ENCODE measurements at places on chromosomes 2 and 18. TPM values are rescaled to one million over a fixed set of nuclear protein-coding genes. Genes with fewer than 3 reads are reported as not detected.

RNF152 gene
- 2.1 TPM for total RNA-seq

ATG4B gene
- 94.5 TPM for total RNA-seq

ZDBF2 gene
- total RNA-seq, result 6.5 TPM

ELOA2 gene
- not detected for total RNA-seq

MEIS1 gene
- 7.4 TPM for total RNA-seq

SPC25 gene
- total RNA-seq, result 32.6 TPM

SPEG gene
- total RNA-seq, result 18.6 TPM

GRCh38 chr2:150162241-150162942 is 325.1 kb downstream of the RND3 start:
- H3K4me1 ChIP-seq, result no peaks in the 10 kb centered on the region
- no peaks in the 10 kb centered on the region for H3K27me3 ChIP-seq
- H3K4me3 ChIP-seq, result no peak overlapping the region

DNA sequence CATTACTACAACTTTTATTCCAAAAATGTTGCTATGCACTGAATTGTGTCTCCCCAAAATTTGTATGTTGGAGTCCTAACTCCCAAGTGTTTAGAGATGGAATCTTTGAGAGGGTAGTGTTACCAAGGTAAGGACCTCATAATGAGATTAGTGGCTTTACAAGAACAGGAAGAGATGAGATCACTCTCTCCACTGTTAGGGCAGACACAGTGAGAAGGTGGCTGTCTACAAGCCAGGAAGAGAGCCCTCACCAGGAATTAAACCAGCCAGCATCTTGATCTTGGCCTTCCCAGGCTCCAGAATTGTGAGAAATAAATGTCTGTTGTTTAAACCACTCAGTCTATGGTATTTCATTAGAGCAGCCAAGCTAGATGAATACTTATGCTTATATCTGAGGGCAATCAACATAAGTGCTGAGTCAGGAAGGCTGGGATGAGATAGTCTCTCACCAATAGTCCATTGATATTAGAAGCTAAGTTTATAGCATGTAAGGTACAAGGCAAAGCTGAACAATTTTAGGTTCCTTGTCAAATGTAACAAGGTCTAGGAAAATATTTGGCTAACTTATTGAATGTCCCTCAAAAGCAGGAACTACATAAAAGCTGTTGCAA is 317.6 kb upstream of the REG3G start:
- H3K27me3 ChIP-seq, result no peaks in the 10 kb centered on the region
- H3K36me3 ChIP-seq, result no peaks in the 10 kb centered on the region
- no peak for DNase-seq

DNA sequence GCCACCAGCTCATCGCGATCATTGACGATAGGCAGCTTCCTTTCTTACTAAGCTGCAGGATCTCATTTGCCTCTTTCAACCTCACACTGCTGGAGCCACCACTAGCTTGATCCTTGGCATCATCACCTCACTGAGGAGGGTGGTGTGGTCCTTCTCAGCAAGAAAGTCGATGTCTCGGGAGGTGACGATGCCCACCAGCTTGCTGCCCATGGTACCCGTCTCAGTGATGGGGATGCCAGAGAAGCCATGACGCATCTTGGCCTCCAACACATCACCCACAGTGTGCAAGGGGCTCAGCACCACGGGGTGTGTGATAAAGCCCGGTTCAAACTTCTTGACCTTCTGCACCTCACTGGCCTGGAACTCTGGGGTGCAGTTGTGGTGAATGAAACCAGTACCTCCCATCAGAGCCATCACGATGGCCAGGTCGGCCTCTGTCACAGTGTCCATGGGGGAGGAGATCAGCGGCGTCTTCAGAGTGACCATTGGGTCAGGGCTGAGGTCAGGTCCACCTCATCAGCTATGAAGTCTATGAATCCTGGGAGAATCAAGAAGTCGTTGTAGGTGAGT is 22.5 kb downstream of the CFLAR start:
- H3K27me3 ChIP-seq, result no peaks in the 10 kb centered on the region
- H3K4me1 ChIP-seq, result no peaks in the 10 kb centered on the region
- no peak overlapping the region for H3K4me3 ChIP-seq
- no peak overlapping the region for H3K27ac ChIP-seq
- no peak for DNase-seq

- no peak overlapping the region for H3K4me3 ChIP-seq
- peaks cover 11% of the 10 kb centered on the region for H3K4me1 ChIP-seq
- H3K27me3 ChIP-seq, result no peaks in the 10 kb centered on the region
- H3K27ac ChIP-seq, result no peak overlapping the region
- DNase-seq, result no peak
- no peaks in the 10 kb centered on the region for H3K36me3 ChIP-seq
These were observed 2.4 kb upstream of the COX7A2L start for GRCh38 chr2:42363413-42363812.

- H3K4me1 ChIP-seq, result no peaks in the 10 kb centered on the region
- no peak for DNase-seq
- no peak overlapping the region for H3K27ac ChIP-seq
- no peaks in the 10 kb centered on the region for H3K36me3 ChIP-seq
These were observed 89.7 kb downstream of the AFF3 start for GRCh38 chr2:100052650-100053049.

GRCh38 chr2:117944816-117945215 is 69.1 kb downstream of the CCDC93 start:
- H3K36me3 ChIP-seq, result peaks cover 4% of the 10 kb centered on the region
- H3K27ac ChIP-seq, result no peak overlapping the region
- no peak overlapping the region for H3K4me3 ChIP-seq
- H3K4me1 ChIP-seq, result no peaks in the 10 kb centered on the region
- no peak for DNase-seq

- H3K27ac ChIP-seq, result no peak overlapping the region
- H3K4me1 ChIP-seq, result no peaks in the 10 kb centered on the region
- no peak overlapping the region for H3K4me3 ChIP-seq
- no peaks in the 10 kb centered on the region for H3K27me3 ChIP-seq
- DNase-seq, result no peak
These were observed 174.3 kb downstream of the BCL2 start for GRCh38 chr18:63145166-63145850.

- 0 out of 2 replicates have a peak, but pooled peaks cover 2% of the 10 kb centered on the region for H3K27me3 ChIP-seq
- H3K4me1 ChIP-seq, result no peaks in the 10 kb centered on the region
- H3K27ac ChIP-seq, result no peak overlapping the region
- no peak overlapping the region for H3K4me3 ChIP-seq
- DNase-seq, result no peak
These were observed 402.9 kb downstream of the TNS1 start for GRCh38 chr2:217599906-217600305.

- no peak overlapping the region for H3K27ac ChIP-seq
- H3K36me3 ChIP-seq, result no peaks in the 10 kb centered on the region
- H3K27me3 ChIP-seq, result no peaks in the 10 kb centered on the region
- no peak overlapping the region for H3K4me3 ChIP-seq
- no peaks in the 10 kb centered on the region for H3K4me1 ChIP-seq
These were observed 1.3 kb downstream of the NPPC start for GRCh38 chr2:231924889-231925275.

- H3K4me3 ChIP-seq, result no peak overlapping the region
- no peak for DNase-seq
- H3K27ac ChIP-seq, result no peak overlapping the region
- H3K27me3 ChIP-seq, result no peaks in the 10 kb centered on the region
These were observed 14.9 kb upstream of the HPCAL1 start for GRCh38 chr2:10287761-10288160.
